Stimulated activated CD4-positive, alpha-beta T cell treated with anti-CD3 and anti-CD28 coated beads, TNF-alpha, amount 100 ng/mL, for 1 hour (primary cell): ENCODE measurements at places on chromosomes 4 and X.

GRCh38 chr4:52425751-52426326, 233.3 kb downstream of the USP46 start:
- DNase-seq: no peak

GRCh38 chr4:1768367-1769034, 24.6 kb upstream of the FGFR3 start:
- DNase-seq: no peak

DNA sequence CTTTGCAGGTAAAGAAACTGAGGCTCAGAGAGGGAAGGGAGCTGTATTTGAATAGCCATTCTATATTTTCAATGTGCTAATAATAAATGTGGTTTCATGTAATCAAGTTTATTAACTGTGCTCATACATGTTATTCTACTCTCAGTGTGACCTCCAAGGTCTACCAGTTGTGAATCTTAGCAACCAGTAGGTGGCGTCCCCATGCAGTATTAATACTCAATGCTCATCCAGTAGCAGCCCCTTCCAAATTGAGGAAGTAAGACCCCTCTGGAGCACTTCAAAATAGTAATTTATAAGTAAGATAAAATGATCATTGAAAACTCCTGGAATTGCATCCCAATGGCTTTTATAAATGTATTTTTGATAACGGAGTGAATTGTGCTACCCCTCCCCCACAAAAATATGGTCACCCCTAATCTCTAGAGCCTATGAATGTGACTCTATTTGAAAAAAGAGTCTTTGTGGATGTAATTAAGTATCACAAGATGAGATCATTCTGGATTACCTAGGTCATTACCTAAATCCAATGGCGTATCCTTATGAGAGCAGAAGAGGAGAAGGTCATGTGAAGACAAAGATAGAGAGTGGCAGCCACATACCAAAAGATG, 20.4 kb upstream of the SEPSECS start:
- no peak for DNase-seq

DNA sequence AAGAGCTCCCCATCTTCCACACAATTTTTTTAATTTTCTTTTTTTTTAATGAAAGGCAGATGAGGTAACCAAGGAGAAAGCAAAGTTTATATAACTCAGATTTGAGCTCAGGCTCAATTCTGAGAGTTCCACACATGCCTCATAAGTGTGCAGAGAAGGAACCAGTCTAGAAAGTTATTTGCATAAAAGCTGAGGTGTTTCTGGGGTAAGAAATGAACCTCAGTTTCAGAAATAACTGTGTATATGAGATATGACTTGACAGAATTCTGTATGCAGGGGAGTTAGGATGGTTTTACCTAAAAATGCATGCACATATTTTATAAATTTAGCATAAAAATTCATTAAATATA, 51.3 kb downstream of the DTHD1 start:
- DNase-seq: no peak

DNA sequence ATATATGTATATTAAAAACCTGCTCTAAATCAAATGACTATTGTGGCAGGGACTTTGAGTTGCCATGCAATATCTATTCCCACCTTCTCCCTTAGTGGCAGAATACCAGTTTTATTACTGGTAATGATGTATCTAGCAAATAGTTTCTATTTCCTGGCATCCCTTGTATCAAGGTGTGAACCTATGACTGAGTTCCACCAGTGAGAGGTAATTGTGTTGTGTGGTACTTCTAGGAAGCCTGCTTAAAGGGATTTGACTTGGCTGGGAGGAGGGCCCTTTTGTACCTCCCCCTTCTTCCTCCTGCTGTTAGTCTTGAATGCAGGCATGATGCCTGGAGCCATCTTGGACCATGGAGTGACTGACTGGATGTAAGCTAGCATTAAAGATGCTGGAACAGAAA, 65.4 kb upstream of the DYNLT3 start:
- no peak for DNase-seq

- no peak for DNase-seq
Observed at GRCh38 chrX:132648895-132649294, 160.1 kb upstream of the MBNL3 start.

DNA sequence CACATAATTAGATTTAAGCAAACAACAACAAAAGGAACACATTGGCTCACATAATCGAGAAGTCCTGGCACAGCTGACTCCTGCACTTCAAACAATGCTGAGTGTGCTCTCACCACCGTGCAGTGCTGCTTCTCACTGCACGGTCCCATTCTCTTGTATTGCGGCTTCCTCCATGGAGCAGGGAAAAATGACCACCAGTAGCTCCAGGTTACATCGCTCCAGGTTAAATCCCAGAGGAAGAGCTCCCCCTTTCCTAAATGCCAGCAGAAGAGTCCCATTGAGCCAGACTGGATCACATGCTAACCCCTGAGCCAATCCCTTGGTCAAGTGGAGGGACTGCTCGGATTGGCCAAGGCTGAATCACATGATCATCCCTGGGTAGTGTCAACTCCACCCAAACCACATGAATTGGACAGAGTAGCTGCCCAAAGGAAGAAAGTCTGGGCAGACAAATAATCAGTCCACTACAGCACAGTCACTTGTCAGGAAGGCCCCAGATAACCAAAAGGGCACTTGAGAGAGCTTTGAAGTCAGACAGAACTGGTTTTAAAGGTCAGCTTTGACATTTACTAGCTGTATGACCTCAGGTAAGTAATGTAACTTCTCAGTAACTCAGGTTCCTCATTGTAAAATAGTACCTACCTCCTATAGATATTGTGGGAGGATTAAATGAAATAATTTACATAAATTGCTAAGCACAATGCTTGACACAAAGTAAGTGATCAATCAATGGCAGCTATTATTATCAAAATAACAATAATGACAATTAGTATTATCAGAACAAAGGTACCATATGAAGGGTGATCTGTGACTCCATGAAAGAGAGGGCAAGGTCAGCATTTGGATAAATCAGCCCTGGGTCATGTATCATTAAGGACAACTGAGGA, 14.3 kb downstream of the TEC start:
- no peak for DNase-seq

DNA sequence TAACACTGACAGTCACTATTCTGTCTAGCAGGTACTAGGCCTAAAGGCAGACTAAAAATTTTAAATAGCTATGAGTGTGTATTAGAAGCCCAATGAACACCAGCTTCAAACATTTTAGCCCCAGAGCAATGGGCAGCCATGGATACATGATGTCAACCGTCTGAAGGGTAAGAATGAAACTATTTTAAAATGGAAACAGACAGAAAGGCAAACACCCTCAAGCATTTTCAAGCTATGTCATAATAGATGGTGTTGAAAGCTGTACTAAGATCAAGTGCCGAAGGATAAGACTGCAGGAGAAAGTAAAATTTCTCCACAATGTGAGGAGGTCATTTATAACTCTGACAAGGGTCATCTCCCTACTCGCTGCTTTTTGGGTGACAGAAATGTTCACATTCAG, 225.0 kb downstream of the COL25A1 start:
- no peak for DNase-seq

- DNase-seq: no peak
Observed at GRCh38 chrX:10577853-10578252, 42.5 kb downstream of the MID1 start.

DNA sequence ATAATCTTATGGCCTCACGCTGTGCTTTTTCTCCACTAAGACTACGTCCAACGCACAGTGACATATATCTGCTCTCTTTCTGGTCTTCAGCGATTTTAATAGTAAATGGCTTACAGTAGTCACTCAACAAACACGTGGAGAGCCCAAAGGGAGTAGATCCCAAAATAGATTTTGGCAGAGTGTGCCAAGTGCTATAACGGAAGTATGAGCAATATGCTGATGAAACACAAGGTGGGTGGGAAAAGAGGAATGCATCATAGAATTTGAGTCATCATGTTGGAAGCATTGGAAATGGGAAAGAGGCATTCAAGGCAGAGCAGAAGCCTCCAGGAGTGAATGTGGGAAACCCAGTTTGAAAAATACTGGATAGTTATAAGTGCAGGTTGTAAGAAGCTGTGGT, 129.1 kb upstream of the LDB2 start:
- no peak for DNase-seq

GRCh38 chr4:76016393-76016792, 6.9 kb downstream of the CXCL10 start:
- no peak for DNase-seq

DNA sequence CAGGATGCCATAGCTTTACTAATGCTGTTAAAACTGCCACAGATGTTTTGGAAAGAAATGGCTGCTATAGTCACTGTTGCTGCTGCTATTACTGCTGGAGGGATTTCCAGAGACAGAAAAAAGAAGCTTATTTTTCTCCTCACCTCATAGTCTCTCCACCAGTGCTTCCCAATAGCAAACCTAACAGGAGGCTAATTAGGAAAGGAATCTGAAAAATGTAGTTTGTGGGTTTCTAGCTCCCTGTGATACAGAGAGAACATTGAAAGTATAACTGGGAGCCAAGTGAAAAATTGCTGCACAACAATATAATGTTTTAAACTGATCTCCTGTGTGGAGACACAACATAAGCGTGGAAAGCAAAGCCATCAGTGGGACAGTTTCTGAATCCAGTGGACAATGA, 8.6 kb upstream of the TSPAN7 start:
- DNase-seq: no peak

DNA sequence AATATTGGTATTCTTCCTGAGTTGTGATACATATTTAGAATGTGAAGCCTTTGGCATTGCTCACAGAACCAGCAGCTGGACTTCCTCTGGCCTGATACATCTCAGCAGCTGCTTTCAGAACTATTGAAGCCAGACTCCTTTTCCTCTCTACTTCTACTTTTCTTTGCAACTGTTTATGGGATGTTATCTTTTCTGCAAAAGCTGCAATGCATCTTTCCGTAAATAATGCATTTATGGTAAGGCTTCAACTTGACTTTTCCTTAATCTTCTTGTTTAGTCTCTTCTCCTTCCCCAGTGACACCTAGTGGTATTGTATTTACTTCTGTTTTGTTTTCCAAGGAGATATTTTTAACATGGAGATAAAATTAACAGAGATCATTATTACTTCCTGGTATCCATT, 1548.7 kb downstream of the PCDH7 start:
- no peak for DNase-seq

GRCh38 chr4:113524096-113524495, 237.4 kb downstream of the CAMK2D start:
- no peak for DNase-seq

DNA sequence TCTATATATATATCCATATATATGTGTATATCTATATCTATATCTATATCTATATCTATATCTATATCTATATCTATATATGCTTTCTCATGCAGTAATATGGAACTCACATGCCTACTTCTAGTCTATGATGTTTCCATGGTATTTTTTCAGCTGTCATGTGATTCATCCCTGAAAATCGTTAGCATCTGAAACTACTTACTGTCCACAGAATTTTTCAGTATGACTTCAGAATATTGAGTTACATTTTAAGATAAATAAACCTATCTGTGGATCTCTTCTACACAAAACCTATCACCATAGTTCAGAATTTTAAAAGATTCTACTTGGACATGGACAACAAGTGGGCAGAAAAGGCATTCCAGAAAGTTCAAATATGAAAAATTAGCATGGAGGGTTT, 855.1 kb upstream of the INTU start:
- no peak for DNase-seq

- no peak for DNase-seq
Observed at GRCh38 chrX:117607561-117607960, 509.0 kb downstream of the KLHL13 start.

- no peak for DNase-seq
Observed at GRCh38 chr4:16129336-16129735, 45.5 kb upstream of the PROM1 start.

GRCh38 chrX:35445912-35446311, 352.2 kb upstream of the MAGEB16 start:
- DNase-seq: no peak

GRCh38 chrX:38225093-38225492, 4.4 kb upstream of the SRPX start:
- DNase-seq: no peak

DNA sequence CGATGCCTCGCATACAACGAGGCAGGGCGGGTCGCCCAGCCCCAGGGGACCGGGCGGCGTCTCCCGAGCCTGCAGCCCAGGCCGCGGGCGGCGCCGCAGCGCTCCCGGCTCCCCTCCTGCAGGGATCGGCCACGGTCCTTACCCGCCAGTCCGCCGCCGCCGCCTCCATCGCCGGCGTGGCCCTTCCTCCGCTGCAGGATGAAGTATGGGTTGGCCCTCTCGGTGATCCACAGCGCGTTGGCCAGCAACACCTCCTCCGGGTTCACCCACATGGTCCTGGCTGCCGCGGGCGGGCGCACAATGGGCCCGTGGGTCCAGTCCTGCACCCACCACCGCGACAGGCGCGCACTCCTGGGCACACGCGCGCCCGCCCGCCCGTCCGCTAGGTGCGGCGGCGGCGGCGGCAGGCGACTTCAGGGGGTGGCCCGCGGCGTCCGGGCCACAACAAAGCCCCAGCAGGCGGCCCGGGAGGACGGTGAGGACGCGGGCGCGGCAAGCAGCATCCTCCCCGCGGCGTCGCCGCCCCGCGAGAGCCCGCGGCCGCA, 339 bp downstream of the TBC1D9 start:
- DNase-seq: no peak

- DNase-seq: no peak
Observed at GRCh38 chr4:117134386-117134785, 49.0 kb upstream of the TRAM1L1 start.

DNA sequence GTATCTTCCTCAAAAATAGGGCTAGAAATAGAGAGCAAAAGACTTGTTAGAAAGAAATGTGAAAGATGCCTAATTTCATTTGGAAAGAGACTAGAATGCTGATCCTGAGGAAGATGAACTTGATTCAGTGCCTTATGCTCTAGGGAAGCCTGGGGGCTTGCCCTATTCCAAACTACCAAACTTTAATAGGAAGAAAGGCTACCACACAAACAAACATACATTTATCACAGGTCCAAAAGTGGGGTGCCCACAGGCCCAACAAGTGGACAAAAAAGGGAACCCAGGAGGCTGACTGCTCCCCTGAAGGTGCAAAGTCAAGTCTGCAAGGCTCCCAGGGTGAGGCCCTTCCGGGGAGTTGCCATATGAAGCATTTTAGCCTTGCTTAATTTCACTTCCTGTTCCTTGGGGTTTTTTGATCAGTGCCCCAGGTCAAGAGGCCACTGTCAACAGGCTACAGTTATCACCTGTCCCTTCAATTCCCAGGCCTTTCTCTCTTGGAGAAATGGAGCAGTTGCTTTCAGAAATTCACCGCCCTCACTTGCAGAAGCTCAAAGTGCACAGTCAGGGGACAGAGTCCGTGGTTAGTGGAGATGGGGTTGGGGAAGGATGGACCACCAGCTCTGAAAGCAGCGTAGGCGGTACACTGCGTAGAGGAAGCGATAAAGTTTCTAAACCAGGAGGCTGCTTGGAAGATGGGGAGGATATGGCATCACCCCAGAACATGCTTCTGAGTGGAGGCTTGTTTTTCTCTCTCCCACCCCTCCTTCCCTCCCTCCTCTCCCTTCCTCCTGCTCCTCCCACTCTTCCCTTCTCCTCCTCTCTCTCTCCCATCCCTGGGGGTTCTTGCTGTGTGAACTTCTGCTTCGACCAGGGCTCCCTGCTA, 36.4 kb downstream of the TMEM154 start:
- DNase-seq: no peak
